ENCODE measurements at places on chromosomes 4 and X.

GRCh38 chrX:38318606-38319005, 8.7 kb downstream of the RPGR start:
- DNase-seq = no peak

DNA sequence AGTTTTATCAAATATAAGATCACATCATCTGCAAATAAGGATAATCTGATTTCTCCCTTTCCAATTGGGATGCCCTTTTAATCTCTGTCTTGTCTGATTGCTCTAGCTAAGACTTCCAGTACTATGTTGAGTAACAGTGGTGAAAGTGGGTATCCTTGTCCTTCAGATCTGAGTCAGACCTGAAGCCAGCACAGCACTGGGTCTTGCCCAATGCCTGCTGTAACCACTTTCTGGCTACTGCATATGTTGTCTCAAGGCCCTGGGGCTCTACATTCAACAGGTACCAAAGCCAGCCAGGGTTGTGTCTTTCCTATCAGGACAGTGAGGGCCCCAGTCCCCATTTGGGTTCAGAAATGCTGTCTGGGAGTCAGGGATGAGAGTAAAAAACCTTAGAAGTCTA, 90.3 kb downstream of the CYSLTR1 start:
- DNase-seq = no peak

DNA sequence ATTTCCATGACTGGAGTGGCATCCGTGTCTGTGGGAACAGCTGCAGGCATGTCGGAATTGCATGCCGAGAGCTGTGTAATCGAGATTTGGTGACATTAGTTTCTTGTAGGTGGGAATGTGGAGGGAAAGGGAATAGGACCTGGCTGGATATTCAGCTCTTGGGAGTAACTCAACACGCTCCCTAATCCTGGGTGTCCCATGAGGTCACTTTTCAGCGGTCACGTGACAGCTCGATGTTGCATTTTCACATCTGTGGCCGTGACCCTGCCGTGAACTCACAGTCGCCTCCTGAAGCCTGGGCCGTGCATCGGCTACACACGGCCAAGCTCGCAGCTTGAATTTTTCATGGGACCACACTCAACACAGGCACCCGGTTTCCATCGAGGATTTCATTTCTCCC, 25.8 kb upstream of the PSAPL1 start:
- peak; percentile 1 for DNase-seq

GRCh38 chr4:141131723-141132071, 1.6 kb downstream of the RNF150 start:
- no peak for DNase-seq

DNA sequence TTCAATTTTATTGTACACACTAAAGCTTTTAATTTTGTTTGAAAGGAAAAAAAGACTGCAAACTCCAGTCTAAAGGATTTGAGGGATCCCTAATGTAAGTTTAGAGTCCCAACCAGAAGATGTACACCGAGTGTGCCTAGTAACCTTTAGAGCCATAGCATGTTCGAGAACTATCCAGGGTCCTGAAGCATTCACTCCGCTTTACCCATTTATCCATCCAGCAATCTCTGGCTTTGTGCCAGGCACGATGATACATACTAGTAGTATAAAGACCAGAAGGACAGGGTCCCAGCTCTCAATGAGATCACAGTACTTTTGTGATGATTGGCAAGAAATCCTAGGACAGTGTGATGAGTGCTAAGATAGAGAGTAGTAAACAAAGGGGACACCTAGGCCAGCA, 168.7 kb downstream of the STK32B start:
- peak; percentile 31 for DNase-seq

DNA sequence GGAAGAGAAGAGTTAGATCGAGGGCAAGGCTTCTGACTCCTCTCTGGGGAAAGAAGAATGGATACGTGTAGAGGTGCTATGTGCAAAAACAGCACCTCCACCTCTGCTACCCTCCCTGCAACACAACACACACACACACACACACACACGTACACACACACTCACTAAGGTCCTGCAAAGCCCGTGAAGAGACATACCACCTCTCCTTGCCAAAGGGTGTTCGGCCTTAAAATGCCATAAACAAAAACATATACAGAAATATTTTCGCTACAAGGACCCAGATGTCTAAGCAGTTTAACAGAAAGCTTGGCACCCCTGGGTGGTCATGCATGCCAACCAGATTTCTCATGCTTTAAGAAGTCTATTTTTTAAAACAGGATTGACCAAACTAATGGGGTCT, 1.5 kb downstream of the TIFA start:
- peak; percentile 3 for DNase-seq

DNA sequence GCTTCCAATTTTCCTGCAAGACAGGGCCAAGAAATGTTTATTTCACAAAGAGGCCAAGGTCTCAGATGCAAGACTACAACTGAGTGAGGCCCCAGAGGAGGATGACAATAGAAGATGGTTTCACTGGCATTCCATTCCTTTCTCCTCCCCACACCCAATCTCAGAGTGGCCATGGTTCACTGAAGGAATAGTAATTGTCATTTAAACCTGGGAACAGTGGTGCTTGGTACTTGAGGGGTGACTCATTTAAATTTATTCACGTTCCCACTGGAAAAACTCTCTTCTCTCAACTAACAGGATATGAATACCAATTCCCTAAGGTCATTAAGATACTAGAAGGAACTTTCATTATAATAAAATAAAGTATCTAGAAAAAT, 35.3 kb upstream of the CXCL8 start:
- DNase-seq = peak; percentile 84

DNA sequence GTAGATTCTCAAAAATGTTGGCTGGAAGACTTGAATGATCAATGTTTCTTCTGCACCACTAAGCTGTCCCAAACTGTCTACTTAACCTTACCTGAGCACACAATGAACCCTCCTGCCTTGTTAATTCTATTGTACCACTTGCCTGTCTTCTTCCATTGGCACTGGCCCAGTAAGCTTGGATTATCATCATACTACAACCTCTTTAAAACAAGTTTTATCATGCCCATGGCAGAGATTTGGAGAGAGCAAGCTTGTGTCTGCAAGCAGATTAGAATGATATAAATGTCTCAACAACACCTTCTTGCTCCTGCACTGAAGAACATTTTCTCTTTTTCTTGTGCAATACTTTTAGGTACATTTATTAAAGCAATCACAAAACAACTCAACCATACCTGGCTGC, 74.0 kb upstream of the VMA21 start:
- no peak for DNase-seq

DNA sequence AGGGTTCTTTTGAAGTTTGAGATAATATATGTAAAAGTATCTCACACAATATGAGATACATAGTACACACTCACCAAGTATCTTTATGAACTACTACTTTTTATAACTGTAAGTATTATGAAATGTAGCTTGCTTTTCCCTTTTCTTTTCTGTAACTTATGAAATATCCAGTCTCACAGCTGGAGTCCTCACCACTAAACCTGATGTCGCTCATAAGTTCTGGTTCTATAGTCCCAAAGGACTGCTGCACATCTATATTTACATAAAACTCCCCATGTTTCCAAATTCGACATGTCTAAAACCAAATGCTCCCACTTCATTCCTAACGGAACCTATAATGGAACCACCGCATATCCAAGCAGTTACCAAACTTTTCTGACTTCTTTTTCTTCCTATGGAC, 186.5 kb upstream of the SLC7A11 start:
- DNase-seq = no peak

- no peak for DNase-seq
These were observed 3.1 kb upstream of the CYSLTR1 start for GRCh38 chrX:78330540-78330939.

GRCh38 chrX:125757794-125758564, 408.1 kb downstream of the DCAF12L2 start:
- DNase-seq = no peak

- DNase-seq = peak; percentile 19
These were observed 7.1 kb downstream of the RASL11B start for GRCh38 chr4:52869196-52869595.

DNA sequence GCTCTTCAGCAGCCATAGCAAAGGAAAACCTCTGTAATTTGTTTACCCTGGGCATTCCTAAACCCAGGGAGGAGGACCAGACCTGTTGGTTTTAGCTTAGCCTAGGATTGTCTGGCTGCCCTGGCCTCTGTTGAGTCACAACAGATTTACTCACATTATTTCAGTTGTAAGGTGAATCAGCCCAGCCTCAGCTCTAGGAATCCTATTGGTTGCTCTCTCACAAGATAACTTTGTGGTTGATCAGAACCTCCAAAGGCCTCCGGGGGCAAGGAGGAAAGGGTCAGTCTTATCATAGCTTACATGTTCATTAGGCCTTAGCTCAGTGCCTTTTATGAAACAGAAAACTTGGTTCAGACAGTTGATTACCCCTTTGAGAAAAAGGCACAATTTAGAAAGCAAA, 41.0 kb downstream of the PDK3 start:
- peak; percentile 41 for DNase-seq

Measured in fibroblast of lung (primary cell).